ENCODE measurements at places on chromosomes 11 and 22.

- ATAC-seq = no peak
These were observed 150.9 kb downstream of the TBC1D22A start for GRCh38 chr22:46913351-46913750.

GRCh38 chr11:119368121-119369034 is 13.1 kb downstream of the USP2 start:
- ATAC-seq = no peak

DNA sequence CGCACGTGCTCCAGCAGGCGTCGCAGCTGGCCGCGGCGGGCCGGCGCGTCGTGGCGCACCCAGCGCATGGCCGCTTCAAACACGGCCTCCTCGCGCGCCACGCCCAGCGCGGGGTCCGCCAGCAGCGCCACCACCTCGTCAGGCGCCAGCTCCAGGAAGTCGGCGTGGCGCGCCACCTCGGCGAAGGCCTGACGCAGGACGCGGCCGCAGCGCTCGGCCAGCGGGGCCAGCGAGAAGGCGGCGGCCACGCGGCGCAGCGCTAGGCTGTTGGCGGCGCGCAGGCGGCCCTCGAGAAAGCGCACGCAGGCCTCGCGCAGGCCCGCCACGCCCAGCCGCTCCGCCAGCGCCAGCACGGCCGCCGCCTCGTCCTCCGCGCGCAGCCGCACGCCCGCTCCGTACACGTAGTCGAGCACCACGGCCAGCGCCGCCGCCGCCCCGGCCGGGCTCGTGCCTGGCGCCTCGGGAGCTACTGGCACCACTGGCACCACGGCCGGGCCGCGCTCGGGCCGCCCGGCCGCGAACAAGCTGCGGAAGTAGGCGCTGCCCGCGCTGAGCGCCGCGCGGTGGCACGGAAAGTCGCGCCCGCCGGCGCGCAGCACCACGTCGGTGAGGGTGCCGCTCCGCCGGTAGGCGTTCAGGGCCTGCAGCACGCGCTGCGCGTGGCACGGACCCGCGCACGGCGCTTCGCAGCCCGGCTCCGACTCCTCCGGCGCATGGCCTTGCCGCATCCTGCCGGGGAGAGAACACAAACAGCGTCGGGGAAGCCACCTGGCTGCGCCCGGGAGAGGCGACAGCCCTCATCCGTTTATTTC is 2.9 kb downstream of the KLHL35 start:
- peak; percentile 63 for ATAC-seq

DNA sequence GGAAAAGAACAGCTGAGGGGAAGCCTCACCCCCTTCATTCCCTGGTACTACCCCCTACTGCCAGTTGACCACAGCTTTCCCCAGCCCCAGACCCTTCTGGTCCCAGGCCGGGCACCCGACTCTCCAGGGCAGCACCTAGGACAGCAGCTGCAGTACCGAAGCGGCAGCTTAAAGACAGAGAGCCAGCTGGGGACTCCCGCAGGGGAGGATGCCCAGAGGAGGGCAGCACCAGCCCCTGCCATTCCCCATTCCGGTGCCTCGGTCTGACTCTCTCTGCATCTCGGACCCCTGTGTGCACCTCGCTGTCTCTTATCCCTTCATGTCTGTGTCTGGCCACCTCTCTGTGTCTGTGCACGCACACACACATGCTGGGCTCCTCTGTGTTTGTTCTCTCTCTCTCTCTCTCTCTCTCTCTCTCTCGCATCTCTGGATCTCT is 9.4 kb downstream of the IGSF9B start:
- ATAC-seq = peak; percentile 34

DNA sequence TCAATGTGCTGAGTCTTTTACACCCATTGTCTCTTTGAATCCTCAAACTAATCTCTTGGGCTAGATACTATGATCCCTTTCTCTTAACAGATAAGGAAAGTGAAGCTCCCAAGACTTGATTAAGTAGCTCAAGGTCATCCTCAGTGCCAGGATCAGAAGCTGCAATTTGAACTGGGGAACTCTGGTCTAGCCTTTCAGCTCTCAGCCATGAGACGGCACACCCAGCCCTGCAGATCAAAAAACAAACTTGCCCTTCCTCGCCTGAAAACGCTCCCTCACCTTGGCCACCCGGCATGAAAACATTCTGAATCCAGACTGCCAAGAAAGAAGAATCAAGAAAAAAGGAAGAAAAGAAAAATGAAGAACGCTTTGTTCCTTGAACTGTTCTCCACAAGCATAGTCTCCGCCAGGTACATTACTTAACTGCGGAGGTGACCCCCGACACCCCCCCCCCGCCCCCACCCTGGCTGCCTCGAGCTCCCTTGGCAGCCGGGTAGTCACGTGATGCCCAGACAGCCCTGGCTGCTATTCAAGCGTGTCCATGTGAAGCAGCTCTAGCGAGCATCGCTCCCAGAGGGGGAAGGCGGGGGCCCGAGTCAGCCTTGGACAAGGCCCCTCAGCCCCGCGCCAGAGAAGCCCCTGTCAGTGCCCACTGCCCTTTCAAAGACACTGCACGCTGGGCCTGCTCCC is 451.2 kb downstream of the MIAT start:
- no peak for ATAC-seq

GRCh38 chr22:30438559-30438958 is 13.0 kb downstream of the MTFP1 start:
- no peak for ATAC-seq

- ATAC-seq = no peak
These were observed 191.1 kb upstream of the KIRREL3 start for GRCh38 chr11:127191689-127192088.

GRCh38 chr11:92894197-92894596 is 75.3 kb upstream of the MTNR1B start:
- ATAC-seq = no peak

GRCh38 chr11:111978028-111978771 is 41.1 kb downstream of the DIXDC1 start:
- no peak for ATAC-seq

DNA sequence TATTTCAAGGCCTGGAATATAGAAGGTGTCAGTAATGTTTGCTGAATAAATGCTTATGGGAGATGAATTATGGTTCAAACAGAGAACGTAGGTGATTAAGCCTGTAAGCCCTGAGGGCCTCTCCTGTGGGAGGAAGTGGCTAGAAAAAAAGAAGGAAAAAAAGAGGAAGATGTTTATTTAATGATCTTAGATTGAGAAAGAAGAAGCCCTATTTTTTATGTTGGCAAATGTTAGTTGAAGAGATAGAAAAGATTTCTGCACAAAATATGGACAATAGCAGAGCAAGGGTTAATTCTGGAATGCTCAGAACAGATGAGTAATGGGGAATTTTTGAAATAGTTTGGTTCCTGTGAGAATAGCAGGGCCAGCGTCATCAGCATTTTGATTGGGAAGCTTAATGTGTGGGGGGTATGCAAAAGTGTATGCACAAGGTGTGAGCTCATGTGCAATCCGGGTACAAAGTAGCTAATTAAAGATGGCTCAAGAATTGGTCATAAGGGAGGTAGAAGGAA is 95.7 kb downstream of the TEAD1 start:
- ATAC-seq = no peak

- no peak for ATAC-seq
These were observed 34.2 kb upstream of the FCHSD2 start for GRCh38 chr11:73176145-73176873.

GRCh38 chr11:12241971-12242672 is 131.7 kb downstream of the MICAL2 start:
- ATAC-seq = peak; percentile 61

DNA sequence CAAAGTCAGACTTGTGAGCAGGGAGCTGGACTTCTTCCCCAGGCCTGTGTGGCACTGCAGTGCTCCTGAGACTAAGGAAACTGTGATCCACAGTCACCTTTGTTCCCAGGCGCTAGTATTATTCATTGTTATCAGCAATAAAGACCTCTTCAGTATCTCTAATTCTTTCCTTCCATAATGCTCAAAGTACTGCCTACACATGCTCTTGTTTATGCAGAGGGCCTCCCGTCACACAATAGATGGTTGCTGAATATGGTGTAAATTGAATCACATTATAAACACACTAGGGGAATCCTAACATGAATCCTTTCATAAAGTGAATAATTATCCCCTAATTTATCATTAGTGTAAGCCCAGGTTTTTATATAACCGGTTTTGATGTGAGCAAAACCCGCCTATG is 493.3 kb downstream of the BUD13 start:
- no peak for ATAC-seq

DNA sequence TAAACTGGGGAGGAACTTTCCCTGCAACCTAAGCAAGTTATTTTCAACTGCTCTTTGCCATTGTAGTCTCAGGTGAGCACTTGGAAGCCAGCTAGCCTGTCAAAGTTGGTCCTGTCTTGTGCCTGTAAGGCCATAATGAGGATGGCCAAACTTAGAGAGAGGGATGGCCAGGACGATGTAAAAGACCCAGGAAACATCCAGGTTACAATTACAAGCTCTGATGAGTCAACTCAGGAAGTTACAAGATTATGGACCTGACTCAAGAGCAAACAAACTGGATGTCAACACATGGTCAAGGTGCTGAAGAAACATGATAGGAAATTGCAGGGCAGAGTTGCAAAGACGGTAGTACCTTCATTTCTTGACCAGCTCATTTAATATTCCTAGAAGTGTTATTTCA is 1.6 kb downstream of the GTPBP1 start:
- no peak for ATAC-seq

- no peak for ATAC-seq
These were observed 43.4 kb downstream of the APOL5 start for GRCh38 chr22:35761037-35761436.

GRCh38 chr11:35358391-35358790 is 61.0 kb downstream of the SLC1A2 start:
- no peak for ATAC-seq

GRCh38 chr11:32479291-32479690 is 44.0 kb upstream of the WT1 start:
- no peak for ATAC-seq

GRCh38 chr22:43236411-43237166 is 49.7 kb upstream of the TTLL12 start:
- no peak for ATAC-seq
